NCI-H1436 (cell line): ENCODE measurements at places on chromosomes 16 and 17.

GRCh38 chr16:61831351-61831917 is 204.8 kb downstream of the CDH8 start:
- no peak for DNase-seq

DNA sequence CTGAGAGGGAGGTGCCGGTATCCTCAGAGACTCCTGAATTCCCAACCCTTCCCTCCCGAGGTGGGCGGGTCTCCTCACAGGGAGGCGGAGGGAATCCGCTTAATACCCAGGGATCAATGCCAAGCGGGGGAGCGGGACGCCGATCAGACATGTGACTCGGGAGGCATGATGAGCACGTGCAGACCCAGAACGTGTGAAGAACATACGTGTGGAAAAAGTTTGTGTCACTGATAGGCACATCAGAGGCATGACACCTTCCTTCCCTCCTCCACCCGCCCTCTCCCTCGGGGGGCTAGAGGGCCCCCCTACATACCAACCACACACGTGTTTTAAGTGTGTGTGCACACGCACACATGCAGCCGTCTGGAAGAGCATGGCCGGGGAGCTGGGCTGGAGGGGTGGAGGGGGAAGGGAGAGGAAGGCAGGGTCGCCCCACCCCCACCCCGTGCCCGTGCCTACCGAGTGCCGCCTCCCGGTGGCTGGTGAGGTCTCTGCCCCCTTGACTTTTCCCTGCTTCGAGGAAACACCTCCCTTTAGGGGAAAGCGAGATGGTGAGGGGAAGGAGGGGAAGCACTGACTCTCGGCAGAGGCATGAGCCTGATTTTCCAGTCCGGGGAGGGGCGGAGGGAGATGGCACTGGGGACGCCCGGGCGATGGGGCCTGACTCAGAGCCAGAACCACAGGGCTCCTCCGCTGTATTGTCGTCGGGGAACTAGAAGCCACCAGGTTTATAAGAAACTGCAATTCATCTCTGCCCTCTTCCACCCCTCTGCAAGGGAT is 12.1 kb upstream of the TBX21 start:
- no peak for DNase-seq

DNA sequence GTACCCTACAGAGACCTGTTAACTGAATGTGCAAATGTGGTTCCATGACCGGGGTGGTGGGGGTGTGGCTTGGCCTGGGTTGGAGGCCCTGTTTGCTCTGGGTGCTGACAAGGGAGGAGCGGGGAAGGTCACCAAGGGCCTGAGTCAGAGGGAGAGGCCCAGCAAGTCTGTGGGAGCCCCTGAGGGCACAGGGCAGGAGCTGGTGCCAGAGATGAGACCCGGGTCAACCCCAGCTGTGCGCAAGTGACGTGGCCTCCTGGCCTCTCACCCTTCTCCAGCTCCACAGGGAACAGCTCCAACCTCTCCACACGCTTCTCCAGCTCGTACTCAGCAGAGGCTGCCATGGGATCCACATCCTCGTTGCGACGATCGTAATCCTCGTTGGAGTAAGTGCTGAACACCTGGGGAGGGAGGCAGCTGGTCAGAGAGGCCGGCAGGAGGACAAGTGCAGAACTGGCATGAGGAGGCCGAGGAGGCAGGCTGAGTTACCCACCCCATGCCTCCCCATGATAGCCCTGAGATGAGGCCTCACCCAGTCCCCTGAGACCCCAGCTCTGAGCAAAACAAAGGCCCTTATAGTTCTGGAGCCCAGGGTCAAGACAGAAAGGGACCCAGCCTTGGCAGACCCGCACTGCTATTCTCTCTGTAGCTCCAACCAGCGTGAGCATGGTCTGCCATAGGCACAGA is 5.5 kb downstream of the PPP1R9B start:
- DNase-seq = no peak

- no peak for DNase-seq
Measured at GRCh38 chr17:60770946-60771422, 93.3 kb downstream of the BCAS3 start.

DNA sequence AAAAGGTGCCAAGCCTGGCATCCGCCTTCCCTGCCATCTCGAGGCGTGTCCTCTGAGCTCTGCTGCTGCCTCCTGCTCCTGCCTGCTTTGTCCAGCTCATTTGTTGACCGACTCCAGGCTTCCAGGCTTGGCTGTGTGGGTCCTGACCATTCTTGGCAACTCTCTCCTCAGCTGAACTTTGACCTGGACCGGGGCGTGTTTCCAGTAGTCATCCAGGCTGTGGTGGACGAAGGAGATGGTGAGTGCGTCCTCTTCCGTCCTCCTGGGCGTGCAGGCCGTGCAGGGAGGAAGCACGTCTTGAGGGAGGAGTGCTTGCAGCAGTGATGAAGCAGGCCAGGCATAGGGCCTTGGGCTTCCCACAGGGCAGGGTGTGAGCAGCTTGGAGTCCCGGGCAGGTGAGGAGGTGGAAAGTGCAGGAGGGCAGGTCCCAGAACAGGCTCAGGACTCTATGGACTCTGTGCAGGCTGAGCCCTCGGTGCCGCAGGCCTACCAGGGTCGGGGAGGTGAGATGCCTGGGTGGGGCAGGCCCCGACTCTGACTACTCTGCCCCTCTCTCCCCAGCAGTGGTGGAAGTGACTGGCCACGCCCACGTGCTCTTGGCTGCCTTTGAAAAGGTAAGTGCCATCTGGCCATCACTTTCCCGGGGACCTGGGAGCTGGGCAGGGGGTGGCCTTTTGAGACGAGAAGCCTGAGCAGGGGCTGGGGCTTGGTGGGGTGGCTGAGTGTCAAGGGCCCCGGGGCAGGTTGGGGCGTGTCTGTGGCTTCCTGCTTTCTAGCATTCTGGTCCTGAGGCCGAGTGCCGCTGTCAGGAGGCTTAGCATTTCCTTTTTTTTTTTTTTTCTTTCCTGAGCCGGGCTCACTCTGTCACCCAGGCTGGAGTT is 28.6 kb upstream of the NUDT16L1 start:
- no peak for DNase-seq

GRCh38 chr16:1152123-1152638 is 725 bp upstream of the CACNA1H start:
- DNase-seq = peak; percentile 38

DNA sequence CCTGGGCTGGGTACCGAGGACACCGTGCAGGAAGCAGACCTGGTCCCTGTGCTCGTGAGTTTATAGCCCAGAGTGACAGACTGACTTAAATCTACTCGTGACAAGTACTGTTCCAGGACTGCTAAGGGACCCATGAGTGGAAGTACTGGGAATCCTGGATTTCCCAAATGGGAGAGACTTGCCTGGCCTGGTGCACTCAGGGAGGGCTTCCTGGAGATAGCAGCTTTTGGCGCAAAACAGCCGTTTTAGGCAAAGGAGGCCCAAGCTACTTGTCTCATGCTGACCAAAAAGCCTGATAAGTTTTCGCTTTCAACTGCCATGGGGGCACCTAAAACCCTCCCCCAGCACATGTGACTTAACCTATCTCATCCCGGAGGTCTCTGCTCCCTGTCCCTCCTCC is 51.4 kb downstream of the ATP2C2 start:
- no peak for DNase-seq

DNA sequence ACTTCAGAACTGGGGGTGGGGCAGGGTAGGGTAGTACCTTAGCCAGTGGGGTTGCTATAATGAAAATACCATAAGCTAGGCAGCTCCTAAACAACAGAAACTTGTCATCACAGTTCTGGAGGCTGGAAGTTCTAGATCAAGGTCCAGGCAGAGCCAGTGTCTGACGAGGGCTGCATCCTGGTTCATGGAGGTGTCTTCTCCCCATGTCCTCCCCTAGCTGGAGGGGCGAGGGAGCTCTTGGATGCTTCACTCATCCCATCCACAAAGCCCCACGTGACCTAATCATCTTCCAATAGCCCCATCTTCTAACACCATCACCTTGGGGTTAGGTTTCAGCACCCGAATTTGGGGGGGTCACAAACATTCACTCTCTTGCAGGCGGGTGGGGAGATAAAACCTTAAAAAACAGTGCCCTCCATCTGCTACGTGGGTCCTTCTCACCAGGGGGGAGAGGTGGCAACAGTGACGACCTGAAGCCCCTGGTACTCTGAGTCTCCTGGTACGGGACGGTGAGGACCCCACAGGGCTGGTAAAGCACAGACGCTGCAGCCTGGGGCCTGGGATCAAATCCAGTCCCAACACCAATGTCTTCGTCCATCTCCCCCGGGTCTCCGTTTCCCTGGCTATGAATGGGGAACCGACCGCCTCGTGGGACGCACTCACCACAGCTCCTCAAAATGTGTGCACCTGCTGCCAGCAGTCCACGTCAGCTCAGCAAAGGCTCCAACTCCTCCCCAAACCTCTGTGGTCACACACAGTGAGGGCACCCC is 22.8 kb downstream of the RAB40B start:
- DNase-seq = peak; percentile 27
